ENCODE measurements at places on chromosomes 7 and 10. TPM values are rescaled to one million over a fixed set of nuclear protein-coding genes. Genes with fewer than 3 reads are reported as not detected.

IFIT2 gene
- total RNA-seq, result 2.2 TPM

EPHA1 gene
- not detected for total RNA-seq

RBP3 gene
- total RNA-seq, result not detected

TCERG1L gene
- not detected for total RNA-seq

ZNF248 gene
- 6.7 TPM for total RNA-seq

VPS41 gene
- total RNA-seq, result 51.9 TPM

HECW1 gene
- total RNA-seq, result 1.1 TPM

ABCB1 gene
- 0.90 TPM for total RNA-seq

LAMB4 gene
- under 0.01 TPM for total RNA-seq

SLC25A28 gene
- 9.2 TPM for total RNA-seq

MCU gene
- 36.2 TPM for total RNA-seq

C10orf105 gene
- under 0.01 TPM for total RNA-seq

SPDYE11 gene
- not detected for total RNA-seq

POM121 gene
- 1.8 TPM for total RNA-seq

ZC3HAV1L gene
- 4.7 TPM for total RNA-seq

FAM25A gene
- total RNA-seq, result not detected

ZCWPW1 gene
- 0.56 TPM for total RNA-seq

NXPH1 gene
- total RNA-seq, result not detected

KCNH2 gene
- total RNA-seq, result 0.56 TPM

RNF148 gene
- not detected for total RNA-seq

MMD2 gene
- total RNA-seq, result not detected

POLR1F gene
- 31.7 TPM for total RNA-seq

SPACDR gene
- total RNA-seq, result 1.1 TPM

TRUB1 gene
- total RNA-seq, result 26.1 TPM

CRYGN gene
- not detected for total RNA-seq

CRPPA gene
- total RNA-seq, result 1.3 TPM

PLPP4 gene
- total RNA-seq, result 0.28 TPM

ATOH7 gene
- not detected for total RNA-seq

SFRP5 gene
- not detected for total RNA-seq

GIMAP7 gene
- not detected for total RNA-seq

TMEM184A gene
- 0.28 TPM for total RNA-seq

HMX3 gene
- not detected for total RNA-seq

FAM221A gene
- total RNA-seq, result 1.1 TPM

LRMDA gene
- total RNA-seq, result not detected

LBX1 gene
- total RNA-seq, result not detected

MYPN gene
- total RNA-seq, result 12.5 TPM

CTAGE8 gene
- total RNA-seq, result not detected

ACTL6B gene
- total RNA-seq, result not detected

SPDYE9 gene
- not detected for total RNA-seq

METTL27 gene
- total RNA-seq, result 1.7 TPM

BAMBI gene
- 19.4 TPM for total RNA-seq

PSD gene
- total RNA-seq, result 2.0 TPM

Data from IMR-90 (cell line).